Activated naive CD8-positive, alpha-beta T cell treated with anti-CD3 and anti-CD28 coated beads for 36 hours (primary cell): ENCODE measurements at places on chromosomes 3 and 15. TPM values are rescaled to one million over a fixed set of nuclear protein-coding genes. Genes with fewer than 3 reads are reported as not detected.

The CPEB1 gene
- total RNA-seq = 1.1 TPM

The SLC24A5 gene
- not detected for total RNA-seq

GRCh38 chr15:76339305-76340197 lies 3.0 kb downstream of the ISL2 start:
- DNase-seq = no peak

DNA sequence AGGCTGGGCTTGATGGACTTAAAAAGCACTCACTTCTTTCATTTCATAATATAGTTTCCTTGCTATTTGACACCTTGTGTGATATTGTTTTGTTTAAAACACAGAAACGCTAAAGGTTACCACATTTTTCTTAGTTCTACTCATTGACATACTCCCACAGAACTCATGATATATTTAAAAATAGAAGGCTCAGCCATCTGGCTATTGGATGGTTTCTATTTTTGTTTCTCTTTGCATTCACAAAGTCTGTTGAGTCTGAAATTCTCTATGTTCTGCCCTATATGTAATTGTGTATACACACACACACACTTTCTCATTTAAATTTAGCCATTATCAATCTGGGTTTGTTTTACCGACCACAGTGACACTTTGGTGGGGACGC lies 128.2 kb downstream of the SOX2 start:
- no peak for DNase-seq

The TF gene
- 0.02 TPM for total RNA-seq

DNA sequence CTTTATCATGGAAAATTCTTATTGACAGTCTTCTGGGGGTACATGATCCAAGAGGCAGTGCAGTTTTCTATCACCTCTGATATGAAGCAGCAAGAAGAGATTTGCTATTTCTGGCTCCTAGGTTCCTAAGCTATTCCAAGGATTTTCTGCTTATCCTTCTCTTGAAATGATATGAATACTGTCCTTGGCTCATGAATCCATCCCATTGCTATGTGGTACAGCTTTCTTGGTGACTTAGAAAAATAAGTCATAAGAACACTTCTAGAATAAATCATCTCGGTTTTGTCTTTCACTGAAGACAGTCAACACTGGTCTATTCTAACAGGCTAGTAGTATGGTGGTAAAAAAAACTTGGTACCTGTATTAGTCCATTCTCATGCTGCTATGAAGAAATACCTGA lies 333.6 kb upstream of the RASGRP1 start:
- no peak for DNase-seq

GRCh38 chr3:14415501-14415900 lies 13.1 kb downstream of the SLC6A6 start:
- DNase-seq = no peak
